H9 (cell line): ENCODE measurements at places on chromosomes 3 and 15. TPM values are rescaled to one million over a fixed set of nuclear protein-coding genes. Genes with fewer than 3 reads are reported as not detected.

GRCh38 chr3:43370293-43370980 is 84.1 kb downstream of the SNRK start:
- H3K27ac ChIP-seq = no peak overlapping the region
- H3K4me1 ChIP-seq = peaks cover 7% of the 10 kb centered on the region; the same call in 1 of the 2 replicates
- no peaks in the 10 kb centered on the region for H3K27me3 ChIP-seq
- peaks cover 15% of the 10 kb centered on the region for H3K36me3 ChIP-seq

The GLDN gene
- 0.77 and 1.3 TPM in 2 replicates for total RNA-seq

DNA sequence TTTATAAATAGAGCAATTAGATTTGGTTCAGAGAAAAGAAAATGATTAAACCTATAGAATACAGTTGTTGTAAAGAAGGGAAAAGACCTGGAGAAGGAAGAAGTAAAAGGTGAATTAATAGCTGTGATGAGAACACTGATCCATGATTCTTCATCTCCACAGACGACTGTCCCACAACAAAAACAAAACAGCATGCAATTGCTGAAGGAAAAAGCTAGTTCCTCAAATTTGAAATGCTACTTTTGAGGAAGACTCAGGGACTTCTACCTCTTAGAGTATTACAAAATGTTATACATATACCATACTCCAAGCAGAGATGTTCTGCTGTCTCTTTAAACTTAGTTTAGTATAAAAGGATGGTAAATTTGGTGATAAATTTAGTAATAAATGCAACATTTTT is 21.5 kb downstream of the ALCAM start:
- H3K27me3 ChIP-seq = no peaks in the 10 kb centered on the region
- peaks cover 21% of the 10 kb centered on the region for H3K36me3 ChIP-seq
- no peaks in the 10 kb centered on the region for H3K4me1 ChIP-seq
- H3K27ac ChIP-seq = no peak overlapping the region

DNA sequence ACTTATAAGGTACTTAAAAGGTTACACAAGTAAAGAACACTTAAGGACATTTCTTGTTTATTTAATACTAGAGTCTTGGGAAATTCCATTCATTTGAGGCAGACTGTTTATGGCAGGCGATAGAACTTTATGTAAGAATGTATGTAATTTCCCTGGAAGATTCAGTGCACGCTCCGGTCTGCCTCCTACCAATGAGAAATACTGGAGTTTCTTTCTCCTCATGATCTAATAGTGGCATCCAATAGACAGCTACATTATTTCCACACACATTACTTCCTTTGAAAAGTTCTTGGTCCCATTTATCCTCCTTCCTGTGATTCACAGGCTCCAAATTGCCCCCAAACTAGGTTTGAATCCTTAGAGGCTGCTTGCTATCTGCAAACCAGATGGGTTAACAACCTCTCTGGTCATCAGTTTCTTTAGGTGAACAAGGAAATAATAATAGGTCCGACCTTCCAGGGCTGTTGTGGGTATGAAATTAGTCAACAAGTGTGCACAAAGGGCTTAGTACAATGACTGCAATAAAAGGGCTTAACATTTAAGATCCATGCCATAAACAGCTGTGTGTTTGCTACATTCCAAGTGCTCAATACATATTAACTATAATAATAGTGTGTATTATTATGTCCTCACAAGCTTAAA is 30.7 kb downstream of the EIF4E3 start:
- no peak overlapping the region for H3K4me3 ChIP-seq
- H3K27ac ChIP-seq = no peak overlapping the region
- no peak for DNase-seq
- no peaks in the 10 kb centered on the region; the same call in 1 of the 2 replicates for H3K4me1 ChIP-seq
- H3K27me3 ChIP-seq = no peaks in the 10 kb centered on the region

The PP2D1 gene
- total RNA-seq = not detected in 2 replicates

DNA sequence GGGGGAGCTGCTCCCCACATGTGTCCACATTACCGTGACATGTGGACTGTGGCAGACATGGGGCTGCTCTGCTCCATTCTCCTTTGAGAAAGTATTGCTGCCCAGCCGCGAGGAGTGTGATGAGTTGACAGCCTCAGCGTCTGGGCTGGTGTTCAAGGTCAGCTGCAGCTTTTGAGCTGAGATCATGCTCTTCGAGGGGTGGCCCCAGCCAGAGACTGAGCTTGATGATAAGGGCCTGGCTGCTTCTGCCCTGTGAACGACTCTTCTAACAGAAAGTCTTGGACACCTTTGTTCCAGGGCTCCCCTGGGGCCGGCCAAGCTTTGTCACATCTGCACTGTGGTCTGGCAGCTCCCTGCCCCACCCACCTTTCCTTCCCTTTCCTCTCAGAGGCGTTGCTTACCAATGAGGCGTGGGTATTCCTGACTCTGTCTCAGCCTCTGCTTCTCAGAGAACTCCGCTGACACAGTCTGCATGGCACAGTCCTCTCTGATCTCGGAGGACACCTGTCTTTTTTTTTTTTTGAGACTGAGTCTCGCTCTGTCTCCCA is 86.6 kb downstream of the CHRD start:
- DNase-seq = no peak
- no peak overlapping the region for H3K4me3 ChIP-seq
- H3K36me3 ChIP-seq = no peaks in the 10 kb centered on the region
- H3K4me1 ChIP-seq = no peaks in the 10 kb centered on the region
- no peak overlapping the region for H3K27ac ChIP-seq
- no peaks in the 10 kb centered on the region for H3K27me3 ChIP-seq
